ENCODE measurements at places on chromosomes 16 and 17.

DNA sequence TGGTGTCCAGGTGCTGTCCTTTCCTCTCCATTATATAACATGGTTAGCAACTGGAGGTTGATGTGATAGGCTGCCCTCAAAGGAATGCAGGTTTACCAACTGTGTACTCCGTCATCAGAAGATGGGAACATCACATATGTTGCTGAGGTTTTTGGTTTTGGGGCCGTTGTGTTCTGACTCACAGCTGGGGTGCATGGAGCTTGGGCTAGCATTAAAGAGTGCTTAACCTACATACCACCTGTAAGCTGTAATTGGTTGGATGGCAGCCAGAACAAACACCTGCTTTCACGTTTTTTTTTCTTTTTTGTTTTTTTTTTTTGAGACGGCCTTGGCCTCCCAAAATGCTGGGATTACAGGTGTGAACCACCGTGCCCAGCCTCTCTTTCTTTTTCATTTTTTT is 20.9 kb downstream of the TMEM11 start:
- no peak for DNase-seq

DNA sequence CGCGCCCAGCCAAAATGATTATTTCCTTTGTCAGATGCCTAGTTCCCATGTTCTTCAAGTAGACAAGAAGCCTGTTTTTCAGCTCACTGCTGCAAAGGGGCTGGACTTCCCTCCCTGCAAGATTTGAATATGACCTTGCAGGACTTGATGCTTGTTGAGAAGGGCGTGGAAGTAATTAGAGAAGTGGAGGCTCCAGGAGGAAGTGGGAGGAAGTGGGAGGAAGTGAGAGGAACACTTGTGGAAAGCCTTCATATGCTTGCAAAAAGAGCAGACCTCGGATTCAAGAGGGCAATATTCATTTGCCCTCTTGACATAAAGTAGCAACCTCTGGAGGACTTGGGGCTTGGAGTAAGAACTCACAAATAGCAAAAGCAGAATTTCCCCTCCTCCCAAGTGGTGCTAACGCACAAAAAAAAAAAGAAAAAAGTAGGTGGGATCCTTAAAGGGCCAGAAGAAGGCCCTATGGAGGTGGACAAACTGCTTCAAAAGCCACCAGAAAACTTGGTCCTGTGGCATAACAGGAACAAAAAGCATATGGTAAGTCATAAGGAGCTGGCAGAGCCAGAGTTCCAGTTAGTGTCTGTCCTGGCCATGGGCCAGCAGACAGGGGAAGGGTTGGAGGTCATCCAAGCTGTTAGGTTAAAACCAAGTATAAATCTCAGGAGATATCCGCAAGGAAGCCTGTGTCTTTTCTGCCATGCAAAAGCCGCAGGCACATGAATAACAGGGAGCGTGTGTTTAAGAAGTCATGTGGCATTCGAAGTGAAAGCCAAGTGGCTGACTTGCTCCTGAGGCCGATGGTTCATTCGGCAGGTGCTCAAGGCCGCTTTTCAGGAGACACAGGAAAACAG is 20.6 kb upstream of the PRKAR1A start:
- DNase-seq, result no peak

DNA sequence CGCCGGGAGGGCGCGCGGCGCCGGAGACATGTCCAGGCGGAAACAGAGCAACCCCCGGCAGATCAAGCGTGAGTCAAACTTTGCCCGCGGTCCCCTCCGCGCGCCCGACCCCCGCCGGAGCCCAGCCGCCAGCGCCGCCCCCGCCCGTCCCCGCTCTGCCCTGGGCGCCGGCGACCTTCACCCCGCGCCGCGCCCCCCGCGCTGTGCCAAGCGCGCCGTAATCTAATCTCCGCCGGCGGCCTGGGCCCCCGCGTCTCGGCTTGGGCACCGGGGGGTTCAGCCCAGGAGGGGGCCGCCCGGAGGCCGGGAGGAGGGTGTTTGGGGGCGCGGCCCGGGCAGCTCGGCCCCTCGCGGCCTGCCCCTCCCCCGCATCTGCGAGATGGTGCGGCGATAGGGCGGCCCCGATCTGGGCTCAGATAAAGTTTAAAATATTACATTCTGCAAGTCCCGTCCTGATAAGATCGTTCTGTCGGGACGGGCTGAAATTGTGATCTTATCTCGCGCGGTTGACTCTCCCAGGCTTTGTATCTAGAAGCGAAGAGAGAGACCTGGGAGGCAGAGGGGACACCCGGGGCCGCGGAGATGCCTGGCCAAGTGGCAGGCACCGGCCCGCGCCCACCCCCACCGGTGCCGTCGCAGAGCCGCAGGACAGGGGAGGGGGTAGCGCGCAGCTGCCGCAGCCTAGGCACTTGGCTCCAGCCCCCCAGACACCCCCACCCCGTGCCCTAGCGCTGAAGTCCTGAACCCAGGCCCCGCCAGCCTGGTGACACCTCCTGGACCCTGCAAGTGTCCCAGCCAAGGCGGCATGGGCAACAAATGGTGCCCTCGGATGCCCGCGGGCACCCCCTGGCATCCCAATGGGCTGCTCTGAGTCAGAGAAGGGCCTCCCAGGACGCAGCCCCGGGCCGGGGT is 787 bp downstream of the ZFPM1 start:
- DNase-seq, result no peak

- peak; percentile 81 for DNase-seq
These were observed 78.9 kb downstream of the CNGB1 start for GRCh38 chr16:57892041-57892440.

- DNase-seq, result no peak
These were observed 352.5 kb downstream of the KCNJ2 start for GRCh38 chr17:70521821-70522256.

GRCh38 chr17:53134548-53134947 is 688.2 kb upstream of the KIF2B start:
- no peak for DNase-seq

GRCh38 chr17:72419866-72420774 is 299.3 kb downstream of the SOX9 start:
- peak; percentile 45 for DNase-seq

DNA sequence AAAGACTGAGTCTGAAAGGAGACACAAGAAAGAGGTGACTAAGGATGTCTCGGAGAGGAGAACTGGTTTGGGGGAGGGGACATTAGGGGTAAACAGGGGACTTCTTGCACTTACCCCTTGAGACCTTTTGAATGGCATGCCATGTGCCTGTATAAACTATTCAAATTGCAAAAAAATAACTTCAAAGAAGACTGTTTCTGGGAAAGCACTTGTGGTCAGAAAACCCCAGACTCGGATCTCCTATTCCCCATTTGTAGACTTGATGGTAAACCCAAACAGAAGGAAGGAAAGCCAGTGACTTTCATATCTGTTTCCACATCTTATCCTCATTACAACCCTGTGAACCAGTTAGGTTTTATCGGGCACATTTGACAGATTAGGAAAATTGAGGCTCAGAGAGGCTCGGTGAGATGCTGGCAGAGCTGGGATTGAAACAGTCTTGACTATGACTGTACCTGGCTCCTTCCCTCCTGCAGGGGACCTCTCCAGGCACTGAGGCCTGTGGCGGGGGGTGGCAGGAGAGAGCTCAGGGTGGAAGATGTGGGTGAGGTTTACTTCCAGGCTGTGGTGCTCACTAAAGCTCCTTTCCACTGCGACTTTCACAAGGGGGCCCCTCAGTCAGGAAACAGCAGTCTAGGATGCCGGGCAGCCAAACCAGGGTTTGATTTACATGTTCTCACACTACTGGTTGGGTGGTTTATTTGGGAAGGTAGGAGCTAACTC is 30.5 kb upstream of the PLCG2 start:
- no peak for DNase-seq

- DNase-seq, result no peak
These were observed 99.0 kb downstream of the C16orf78 start for GRCh38 chr16:49472598-49472997.

DNA sequence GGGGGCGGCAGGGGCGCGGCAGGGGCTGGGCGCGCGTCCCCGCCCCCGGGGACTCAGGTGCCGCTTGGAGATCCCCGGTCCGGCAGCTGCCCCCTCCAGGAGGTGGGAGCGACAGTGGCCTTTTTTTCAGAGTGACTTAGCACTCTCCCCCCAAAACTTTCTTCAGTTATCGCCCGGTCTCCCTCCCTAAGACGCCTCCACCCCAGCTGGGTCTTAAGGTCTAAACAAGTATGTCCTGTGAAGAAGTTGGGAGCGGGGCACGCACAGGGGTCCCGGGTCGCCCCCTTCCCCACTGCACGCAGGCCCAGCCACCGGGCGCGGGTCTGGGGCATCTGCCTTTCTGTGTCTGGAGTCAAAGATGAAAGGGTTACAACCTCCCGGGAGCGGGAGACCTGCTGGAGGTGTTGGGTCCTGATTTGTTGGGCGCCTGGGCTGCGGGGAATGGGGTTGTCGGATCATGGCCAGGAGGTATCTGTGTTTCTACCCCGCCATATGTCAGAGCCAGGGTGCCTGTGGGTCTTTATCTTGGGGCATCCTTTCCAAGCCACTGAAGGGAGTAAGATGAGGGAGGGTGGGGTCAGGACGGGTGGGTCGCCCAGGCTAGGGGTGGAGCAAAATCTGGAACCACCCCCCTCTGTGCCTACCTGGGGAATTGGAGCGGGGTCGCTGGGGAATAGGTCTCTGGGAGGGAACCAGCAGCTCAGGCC is 757 bp downstream of the FMNL1 start:
- no peak for DNase-seq

GRCh38 chr16:3444032-3444388 is 530 bp downstream of the NAA60 start:
- peak; percentile 78 for DNase-seq

DNA sequence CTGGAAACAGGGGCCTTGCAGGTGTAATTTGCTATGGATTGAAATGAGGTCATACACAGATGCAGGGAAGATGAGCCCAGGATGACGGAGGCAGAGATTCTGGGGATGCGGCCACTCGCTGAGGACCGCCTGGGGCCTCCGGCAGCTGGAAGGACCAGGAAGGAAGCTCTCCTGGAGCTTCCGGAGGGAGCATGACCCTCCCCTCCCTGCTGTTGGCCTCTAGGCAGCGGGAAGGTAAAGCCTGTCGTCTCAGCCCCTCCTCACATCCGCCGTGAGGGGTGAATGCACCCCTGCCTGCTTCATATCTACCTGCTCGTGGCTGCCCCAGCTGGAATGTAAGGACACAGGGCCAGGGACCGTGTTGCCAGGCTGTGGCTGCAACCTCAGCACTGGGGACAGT is 29.1 kb upstream of the ZNF469 start:
- no peak for DNase-seq

GRCh38 chr17:65041518-65041917 is 15.0 kb downstream of the GNA13 start:
- DNase-seq, result no peak

DNA sequence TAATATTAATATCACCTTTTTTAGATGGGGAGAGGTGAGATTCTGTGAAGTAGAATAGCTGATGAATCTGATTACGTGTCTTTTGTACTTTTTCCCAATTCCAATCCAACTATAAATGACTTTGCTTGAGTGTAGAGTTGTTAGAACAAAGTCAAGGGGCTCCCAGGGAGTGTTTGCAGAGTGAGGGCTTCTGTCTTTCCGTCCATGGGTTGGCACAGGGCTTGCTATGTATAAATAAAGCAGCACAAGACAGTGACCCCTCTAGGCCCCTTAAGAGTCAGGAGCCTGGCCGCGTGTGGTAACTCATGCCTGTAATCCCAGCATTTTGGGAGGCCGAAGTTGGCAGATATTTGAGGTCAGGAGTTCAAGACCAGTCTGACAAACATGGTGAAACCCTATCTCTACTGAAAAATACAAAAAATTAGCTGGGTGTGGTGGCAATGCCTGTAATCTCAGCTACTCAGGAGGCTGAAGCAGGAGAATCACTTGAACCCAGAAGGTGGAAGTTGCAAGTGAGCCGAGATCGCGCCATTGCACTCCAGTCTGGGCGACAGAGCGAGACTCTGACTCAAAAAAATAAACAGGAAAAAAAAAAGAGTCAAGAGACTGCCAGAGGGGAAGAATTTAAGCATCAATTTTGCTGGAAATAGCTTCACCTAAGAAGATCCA is 127.9 kb upstream of the HS3ST3A1 start:
- DNase-seq, result peak; percentile 4

DNA sequence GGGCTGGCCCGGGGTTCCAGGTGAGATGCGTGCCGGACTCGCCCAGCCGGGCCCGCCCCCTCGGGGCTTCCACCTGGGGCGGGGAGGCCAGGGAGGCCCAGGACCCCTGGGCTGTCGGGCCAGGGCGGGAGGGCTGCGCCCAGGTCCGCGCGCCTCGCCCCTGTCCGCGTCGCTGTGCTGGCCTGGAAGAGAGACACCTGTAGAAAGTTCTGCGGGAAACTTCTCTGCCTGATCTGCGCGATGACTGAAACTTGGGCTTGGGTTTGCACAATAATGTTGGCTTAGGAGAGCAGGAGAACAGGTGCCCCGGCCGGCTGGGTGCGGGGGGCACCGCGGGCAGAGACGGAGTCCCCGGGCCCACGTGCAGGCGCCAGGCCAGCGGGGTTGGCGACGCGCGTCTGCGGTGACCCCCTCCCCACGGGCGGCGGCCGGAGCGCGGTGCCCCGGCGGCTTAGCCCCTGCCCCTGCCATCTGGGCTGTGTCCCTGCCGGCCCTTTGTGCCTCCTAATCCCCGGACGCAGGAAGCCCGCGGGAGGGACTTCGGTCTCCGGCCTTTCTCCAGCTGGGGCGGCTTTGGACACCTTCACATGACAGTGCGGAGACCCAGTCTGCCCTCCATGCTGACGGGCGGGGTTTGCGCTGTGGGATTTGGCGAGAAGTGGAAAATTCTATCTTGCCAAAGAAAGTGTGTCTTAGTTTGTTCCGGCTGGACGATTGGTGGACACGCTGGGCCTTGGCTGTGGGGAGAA is 483 bp downstream of the LLGL2 start:
- DNase-seq, result no peak

- DNase-seq, result no peak
These were observed 12.5 kb upstream of the TMED6 start for GRCh38 chr16:69364088-69364487.

DNA sequence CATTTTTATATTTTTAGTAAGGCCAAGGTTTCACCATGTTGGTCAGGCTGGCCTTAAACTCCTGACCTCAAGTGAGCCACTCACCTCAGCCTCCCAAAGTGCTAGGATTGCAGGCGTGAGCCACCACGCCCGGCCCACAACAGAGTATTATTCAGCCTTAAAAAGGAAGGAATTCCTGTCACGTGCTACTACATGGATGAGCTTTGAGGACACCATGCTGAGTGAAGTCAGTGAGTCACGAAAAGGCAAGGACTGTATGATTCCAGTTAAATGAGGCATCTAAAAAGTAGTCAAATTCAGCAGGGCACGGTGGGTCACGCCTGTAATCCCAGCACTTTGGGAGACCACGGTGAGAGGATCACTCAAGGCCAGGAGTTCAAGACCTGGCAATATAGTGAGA is 9.7 kb downstream of the CSF3 start:
- DNase-seq, result no peak

Measured in Caki2 (cell line).